ENCODE measurements at places on chromosomes 6 and 20.

GRCh38 chr20:33976959-33977358, 16.8 kb upstream of the RALY start:
- DNase-seq, result no peak

DNA sequence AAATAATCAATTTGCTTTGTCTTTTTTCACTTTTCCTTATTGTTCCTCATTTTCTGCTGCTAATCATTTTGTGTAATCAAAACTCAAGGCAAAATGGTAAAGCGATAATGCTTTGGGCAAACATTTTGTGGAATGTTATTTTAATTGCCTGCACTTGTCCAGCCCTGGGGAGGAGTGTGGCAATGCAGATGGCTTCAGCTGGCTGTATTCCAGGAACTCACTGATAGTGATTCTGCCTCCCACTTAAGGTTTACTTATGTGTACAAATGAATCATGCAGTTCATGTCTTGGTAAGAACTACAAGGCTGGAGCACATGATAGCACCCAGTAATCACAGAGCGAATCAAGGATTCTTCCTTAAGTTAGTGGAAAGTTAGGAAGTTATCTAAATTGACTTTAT, 107.8 kb downstream of the COL19A1 start:
- peak; percentile 2 for DNase-seq

- peak; percentile 79 for DNase-seq
These were observed 36.1 kb downstream of the SERAC1 start for GRCh38 chr6:158131926-158132325.

- DNase-seq, result no peak
These were observed 811 bp upstream of the ARMH2 start for GRCh38 chr6:24799541-24799915.

- no peak for DNase-seq
These were observed 10.1 kb upstream of the GMEB2 start for GRCh38 chr20:63636752-63637628.

DNA sequence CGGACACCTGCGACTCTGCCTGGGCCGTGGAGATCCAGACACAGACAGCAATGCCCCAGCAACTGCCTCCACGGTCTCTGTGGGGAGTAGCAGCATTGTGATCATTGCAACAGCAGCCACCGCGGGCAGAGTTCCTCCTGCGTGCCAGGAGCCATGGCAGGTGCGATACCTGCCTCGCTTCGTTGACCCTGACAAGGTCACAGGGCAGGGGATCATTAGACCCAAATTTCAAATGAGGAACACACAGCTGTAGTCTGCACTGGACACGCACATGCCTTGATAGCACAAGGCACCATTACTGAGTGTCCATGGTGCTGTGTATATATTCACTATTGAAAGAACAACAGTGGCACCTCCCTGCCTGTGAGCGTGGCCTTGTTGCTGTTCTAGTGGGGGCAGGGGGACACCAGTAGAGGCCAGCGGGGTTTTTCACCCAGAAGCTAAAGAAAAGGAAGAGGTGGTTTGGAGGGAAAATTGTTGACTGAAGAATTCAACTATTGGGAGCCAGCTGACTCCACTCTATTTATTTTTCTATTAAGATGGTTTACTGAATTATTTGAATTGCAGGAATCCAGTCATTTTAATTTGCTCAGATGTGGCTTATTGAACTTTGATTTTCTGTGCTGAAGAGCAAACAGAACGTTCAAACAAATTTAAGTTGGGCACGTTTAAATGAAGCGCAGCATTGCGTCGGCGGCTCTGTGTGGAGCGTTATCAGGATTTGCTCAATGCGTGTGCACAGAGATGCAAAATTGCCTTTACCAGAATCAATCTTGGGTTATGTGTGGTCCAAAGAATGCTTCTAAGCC, 60.2 kb upstream of the RPS6KA2 start:
- DNase-seq, result no peak

DNA sequence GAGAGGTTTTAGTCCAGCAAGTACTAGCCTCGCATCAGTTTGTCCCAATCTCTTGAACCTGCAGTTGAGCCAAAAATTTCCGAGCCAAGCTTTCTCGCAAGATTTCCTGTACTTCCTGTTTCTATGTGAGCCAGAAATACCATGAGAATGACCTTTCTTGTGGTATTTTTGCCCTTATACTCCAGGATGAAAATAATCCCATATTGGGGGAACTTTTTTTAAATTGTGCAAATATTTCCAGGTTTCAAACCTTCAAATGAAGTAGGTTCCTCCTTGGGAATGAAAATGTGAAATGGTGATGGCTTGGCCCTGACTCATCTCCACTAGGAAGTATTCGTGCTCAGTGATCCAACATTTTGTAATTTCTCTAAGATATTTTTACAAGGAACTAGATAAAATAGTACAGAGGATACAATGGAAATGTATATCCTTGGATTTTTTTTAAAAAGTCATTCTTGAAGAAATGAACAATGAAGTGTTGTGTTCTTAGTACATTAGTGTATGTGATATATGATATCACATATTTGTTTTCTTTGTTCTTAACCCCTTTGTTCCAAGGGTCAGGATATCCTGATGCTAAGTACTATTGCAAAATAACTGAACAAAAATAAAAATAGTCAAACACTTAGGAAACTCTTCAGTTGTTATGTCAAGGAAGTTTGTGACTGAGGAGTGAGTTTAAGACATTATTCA, 184.0 kb downstream of the PDE7B start:
- DNase-seq, result peak; percentile 9

- DNase-seq, result no peak
These were observed 492.0 kb upstream of the MARCKS start for GRCh38 chr6:113365191-113365590.

DNA sequence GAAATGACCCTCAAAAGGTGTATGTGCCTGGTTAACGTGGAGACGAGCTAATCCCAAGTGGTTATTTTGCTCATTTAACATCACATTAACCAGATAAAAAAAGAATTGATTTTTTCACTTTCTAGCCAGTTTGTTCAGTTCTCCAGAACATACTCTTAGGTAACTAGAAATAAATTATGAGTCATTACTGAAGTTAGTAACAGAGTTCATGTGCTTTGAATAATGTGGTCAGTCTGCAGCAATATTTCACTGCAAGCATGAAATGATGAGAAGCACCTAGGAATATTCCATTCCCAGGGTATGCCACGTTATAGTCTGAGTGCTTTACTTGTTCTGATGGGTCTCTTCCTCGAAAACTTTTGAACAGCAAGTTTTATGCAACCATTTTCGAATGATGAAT, 138.3 kb upstream of the INSM1 start:
- no peak for DNase-seq

DNA sequence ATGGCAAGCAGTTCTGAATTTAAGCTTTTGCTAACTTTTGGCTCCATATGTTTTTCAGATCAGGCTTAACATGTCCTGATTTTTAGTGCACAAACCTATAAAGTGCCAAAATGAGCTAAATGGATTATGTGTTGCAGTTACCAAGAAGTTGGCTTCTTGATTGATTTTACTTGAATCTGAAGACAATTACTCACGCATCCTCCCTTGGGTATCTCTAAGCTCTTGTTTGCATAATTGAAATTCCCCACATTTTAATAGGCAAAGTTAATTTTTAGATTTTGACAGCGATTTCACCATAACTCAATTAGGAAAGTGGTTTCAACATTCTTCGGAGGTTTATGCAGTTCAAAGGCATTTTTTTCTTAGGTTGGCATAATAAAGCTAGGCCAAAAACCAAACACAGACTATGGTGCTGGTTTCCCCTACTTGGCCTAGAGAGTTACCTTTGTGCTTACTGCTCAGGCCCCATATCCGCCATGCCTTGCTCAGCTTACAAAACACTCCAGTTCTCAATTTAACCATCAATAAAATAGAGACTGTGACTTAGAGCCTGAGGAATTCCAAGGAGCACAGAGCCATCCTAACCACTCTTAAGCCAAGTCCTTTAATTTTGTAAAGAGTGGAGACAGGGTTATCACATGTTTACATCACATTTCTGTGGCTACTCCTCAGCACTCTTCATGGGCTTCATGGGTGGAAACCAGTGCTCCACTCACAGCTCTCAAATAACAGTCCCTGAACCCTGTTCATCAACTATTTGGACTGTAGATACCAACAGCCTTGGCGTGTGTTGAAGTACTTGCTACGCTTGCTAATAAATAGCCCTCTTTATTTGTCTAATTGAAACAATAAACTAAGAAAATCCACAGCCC, 32.1 kb downstream of the LAMA4 start:
- DNase-seq, result no peak

GRCh38 chr6:83403191-83403590, 27.7 kb downstream of the ME1 start:
- DNase-seq, result no peak

DNA sequence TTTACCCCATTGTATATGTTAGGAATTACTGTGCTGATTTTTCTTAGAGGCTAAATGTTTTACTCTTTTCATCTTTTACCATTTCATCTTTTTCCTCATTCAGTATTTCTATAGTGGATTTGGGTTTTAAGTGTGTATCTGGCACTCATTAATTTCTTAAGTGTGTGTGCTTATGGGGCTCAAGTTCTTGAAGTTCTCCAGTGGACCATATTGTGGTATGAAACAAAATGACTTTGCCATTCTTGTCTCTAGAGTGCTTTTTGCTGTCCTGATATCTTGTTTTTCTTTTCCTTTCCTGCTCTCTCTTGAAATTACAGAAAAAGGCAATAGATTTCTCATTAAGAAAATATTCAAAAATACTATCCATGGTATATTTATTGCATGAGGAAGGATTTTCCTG, 123.1 kb downstream of the ARID1B start:
- DNase-seq, result no peak

- peak; percentile 8 for DNase-seq
These were observed 320.7 kb downstream of the CDC5L start for GRCh38 chr6:44708208-44708607.

DNA sequence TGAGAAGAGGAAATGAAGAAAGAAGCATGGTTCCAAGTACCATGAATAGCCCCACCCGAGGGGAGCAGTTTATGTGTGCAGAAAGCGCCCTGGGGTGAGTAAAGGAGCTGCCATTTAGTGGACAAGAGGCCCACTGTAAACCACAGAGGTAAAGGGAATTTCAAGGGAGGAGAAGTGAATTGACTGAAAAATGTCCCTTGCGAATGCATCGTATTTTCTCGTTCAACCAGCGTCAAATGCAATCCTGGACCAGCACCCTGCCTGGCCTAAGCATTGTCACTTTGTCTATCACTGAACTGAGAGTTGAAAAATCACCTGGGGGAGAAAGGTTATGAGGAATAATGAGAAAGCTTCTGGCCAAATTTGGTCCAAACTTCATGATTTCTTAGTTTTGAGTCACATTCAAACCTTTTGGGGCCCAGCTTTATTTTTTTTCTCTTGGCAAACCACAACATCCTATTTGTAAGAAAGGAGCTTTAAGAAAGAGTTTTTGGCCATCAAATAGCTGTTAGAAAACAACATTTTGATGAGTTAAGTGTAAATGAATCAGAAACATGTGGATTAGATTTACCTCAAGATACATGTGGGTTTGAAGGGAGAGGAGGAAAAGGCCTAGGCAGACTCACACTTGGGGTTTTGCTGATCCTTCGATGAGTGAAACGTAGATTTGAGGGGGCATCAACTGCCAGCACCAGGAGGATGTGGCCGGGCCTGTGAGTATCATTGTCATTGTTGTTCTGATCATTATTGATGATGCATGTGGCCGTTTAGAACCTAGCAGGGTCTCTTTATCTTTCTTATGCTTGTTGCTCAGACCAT, 214.0 kb downstream of the CLIC5 start:
- no peak for DNase-seq

- DNase-seq, result no peak
These were observed 8.5 kb upstream of the EDN3 start for GRCh38 chr20:59291740-59292383.

GRCh38 chr6:138600261-138600660, 101.0 kb upstream of the NHSL1 start:
- DNase-seq, result no peak

- no peak for DNase-seq
These were observed 44.8 kb downstream of the RIPOR3 start for GRCh38 chr20:50646483-50646996.

Measured in hematopoietic multipotent progenitor cell treated with erythropoietin and hydrocortisone succinate and interleukin-3 and kit ligand, for 4 days (in vitro differentiated cells).